ENCODE measurements at places on chromosomes 16 and 17. TPM values are rescaled to one million over a fixed set of nuclear protein-coding genes. Genes with fewer than 3 reads are reported as not detected.

The TBC1D3B gene
- total RNA-seq: 8.9 TPM

The CNTNAP4 gene
- not detected for total RNA-seq

The CDH3 gene
- total RNA-seq: 0.19 TPM

The TNS4 gene
- total RNA-seq: 13.1 TPM

The KIF2B gene
- total RNA-seq: not detected

The DNAI2 gene
- 0.09 TPM for total RNA-seq

The SRSF2 gene
- total RNA-seq: 515 TPM

The AIPL1 gene
- not detected for total RNA-seq

The SDK2 gene
- total RNA-seq: 0.52 TPM

The DOC2B gene
- total RNA-seq: 0.98 TPM

The RRAD gene
- total RNA-seq: 1.3 TPM

The DNAH2 gene
- not detected for total RNA-seq

The ADAP2 gene
- 0.86 TPM for total RNA-seq

The PRCD gene
- total RNA-seq: not detected

The TP53TG3 gene
- total RNA-seq: not detected

The NDRG4 gene
- total RNA-seq: 1.7 TPM

The RNF222 gene
- total RNA-seq: not detected

The CHST5 gene
- 0.09 TPM for total RNA-seq

The RAB11FIP4 gene
- total RNA-seq: 26.4 TPM
